ENCODE measurements at places on chromosomes 7 and 10.

DNA sequence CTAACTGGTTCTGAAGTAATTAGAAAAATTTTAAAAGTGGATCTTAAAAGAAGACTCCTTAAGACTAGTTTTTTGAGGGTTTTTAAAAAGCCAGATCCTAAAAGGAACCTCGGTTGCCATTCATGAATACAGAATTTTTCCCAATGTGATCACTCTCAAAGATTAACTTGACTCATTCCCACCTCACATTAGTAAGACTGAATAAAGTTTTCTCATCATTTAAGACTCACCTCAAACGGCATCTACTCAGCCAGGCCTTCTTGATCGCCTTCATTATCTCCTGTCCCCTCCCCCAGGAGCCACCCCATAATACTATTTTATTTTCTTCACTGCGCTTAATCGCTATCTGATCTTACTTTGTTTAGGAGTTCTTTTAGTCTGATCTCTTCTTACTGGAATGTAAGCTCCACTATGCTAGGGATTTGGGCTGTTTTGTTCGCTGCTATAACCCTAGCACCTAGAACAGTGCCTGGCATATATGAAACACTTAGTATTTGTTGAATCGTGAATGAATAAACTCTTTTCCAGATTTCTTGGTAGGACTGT is 55.9 kb upstream of the PCGF5 start:
- DNase-seq = peak; percentile 75

GRCh38 chr7:152000191-152000590 is 25.3 kb upstream of the GALNT11 start:
- no peak for DNase-seq

- DNase-seq = no peak
Measured at GRCh38 chr7:45594745-45595535, 20.8 kb downstream of the ADCY1 start.

DNA sequence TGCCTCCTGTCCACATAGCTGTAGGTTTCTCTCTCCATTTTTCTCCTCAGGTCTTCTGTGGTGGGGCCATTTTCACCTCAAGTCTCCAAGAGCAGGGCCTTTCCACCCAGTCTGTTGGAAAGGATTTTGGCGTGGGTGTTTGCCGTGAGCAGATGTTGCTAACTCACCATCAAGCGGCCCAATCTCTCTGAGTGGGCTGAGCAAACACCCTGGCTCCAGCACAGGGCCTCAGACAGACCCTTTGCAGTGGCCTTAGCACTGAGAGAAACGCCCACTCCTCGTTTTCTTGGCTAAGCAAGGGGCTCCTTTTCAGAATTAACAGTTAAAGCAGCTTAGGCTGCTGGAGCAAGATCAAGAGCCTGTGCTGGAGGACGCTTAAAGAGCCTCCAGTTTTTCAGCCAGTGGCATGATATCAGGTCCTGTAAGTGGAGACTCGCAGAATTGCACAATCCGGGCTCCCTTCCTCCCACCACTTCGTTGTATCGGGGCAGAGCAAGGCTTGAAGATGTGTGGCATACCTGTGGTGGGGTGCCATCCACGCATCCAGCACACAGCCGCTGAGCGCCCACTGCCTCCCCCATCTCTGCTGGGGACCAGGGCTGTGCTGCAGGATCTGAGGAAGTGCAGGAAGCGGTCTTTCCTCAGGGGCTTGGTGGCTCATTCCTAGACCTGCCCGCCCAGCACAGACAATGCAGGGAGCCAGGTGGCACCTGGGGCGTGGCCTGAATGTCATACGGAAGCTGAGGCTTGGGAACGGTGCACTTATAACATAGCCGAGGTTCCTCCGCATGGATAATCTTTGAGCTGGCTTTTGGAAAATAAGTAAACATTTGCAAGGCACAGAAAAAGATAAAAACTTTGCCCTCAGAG is 142.7 kb downstream of the ADARB2 start:
- no peak for DNase-seq

GRCh38 chr10:122018951-122019413 is 30.0 kb downstream of the TACC2 start:
- DNase-seq = no peak

- no peak for DNase-seq
Measured at GRCh38 chr7:79979437-79979836, 155.2 kb upstream of the GNAI1 start.

- peak; percentile 64 for DNase-seq
Measured at GRCh38 chr10:69232252-69232651, 12.1 kb downstream of the HKDC1 start.
